GM23338 (cell line): ENCODE measurements at places on chromosomes 7 and 10. TPM values are rescaled to one million over a fixed set of nuclear protein-coding genes. Genes with fewer than 3 reads are reported as not detected.
A peak's percentile ranks its signal among the peaks of the same experiment; 100 is the strongest.

DNA sequence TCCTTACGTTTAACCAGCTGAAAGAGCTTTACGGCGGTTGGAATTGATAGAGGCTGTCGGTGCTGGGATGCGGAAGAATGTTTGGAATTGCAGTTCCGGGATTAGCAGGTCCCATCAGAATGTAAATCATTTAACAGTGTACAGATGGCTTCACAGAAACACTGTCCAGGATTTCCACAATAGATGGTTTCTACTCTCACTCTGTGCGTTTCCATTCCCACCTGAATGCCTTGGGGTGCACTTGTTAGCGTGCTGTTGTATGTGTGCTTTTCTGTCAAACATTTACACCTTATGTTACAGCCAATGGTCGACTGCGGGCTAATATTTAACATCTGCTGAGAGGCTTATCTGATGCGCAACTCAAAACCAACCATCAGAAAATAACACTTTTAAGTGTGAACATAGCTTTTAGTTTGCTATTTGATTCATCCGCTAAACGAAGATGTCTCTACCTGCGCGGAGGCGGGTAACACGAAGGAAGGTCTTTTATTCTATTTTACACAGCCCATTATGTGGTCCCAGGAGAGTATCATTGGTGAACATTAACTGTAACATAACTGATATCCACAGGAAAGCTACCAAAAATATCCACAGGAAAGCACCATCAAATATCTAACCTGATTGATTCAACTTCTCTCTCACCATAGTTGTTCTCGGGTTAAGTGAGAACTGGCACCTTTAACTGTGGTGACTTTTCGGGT lies 179.0 kb downstream of the PRPF18 start:
- H3K36me3 ChIP-seq: no peaks in the 10 kb centered on the region
- H3K27ac ChIP-seq: no peak overlapping the region
- DNase-seq: no peak
- H3K27me3 ChIP-seq: no peaks in the 10 kb centered on the region
- no peaks in the 10 kb centered on the region for H3K4me1 ChIP-seq

GRCh38 chr10:29392376-29393021 lies 103.6 kb downstream of the LYZL1 start:
- H3K4me1 ChIP-seq: no peaks in the 10 kb centered on the region; the same call in 1 of the 2 replicates
- no peak overlapping the region for H3K27ac ChIP-seq
- no peaks in the 10 kb centered on the region for H3K27me3 ChIP-seq
- no peak overlapping the region for H3K4me3 ChIP-seq

- H3K36me3 ChIP-seq: no peaks in the 10 kb centered on the region
- H3K4me3 ChIP-seq: peak overlapping the region; percentile 36; the same call in 1 of the 2 replicates
- no peaks in the 10 kb centered on the region; the same call in 1 of the 2 replicates for H3K4me1 ChIP-seq
- H3K27me3 ChIP-seq: no peaks in the 10 kb centered on the region
- peak overlapping the region; percentile 74; the same call in 1 of the 2 replicates for H3K27ac ChIP-seq
These were observed 743 bp upstream of the PITRM1 start for GRCh38 chr10:3173171-3173878.

DNA sequence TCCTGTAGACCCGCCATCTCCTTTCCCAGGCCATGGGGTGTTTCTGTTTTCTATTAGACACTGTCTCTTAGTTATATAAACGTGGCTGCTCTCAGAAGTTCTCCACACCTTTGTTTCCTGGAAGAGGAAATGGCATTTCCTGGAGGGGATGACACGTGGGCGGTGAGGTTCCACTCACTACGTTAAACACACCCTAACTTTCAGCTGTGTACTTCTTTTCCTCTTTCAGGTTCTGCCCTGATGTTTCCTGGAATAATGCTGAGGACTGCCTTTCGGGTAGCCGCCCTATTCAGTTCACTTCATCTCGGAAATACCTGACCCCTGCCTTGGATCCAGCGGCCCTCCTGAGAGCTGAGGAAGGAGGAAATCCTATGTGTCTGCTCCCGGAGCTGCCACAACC lies 3.4 kb upstream of the PRKCQ start:
- no peak overlapping the region for H3K4me3 ChIP-seq
- DNase-seq: no peak
- peaks cover 11% of the 10 kb centered on the region for H3K4me1 ChIP-seq
- H3K36me3 ChIP-seq: peaks cover 37% of the 10 kb centered on the region

- H3K36me3 ChIP-seq: no peaks in the 10 kb centered on the region
- H3K27ac ChIP-seq: no peak overlapping the region
- no peak overlapping the region for H3K4me3 ChIP-seq
- no peaks in the 10 kb centered on the region for H3K27me3 ChIP-seq
- H3K4me1 ChIP-seq: no peaks in the 10 kb centered on the region; the same call in 1 of the 2 replicates
These were observed 17.3 kb downstream of the CRTAC1 start for GRCh38 chr10:98013122-98013521.

DNA sequence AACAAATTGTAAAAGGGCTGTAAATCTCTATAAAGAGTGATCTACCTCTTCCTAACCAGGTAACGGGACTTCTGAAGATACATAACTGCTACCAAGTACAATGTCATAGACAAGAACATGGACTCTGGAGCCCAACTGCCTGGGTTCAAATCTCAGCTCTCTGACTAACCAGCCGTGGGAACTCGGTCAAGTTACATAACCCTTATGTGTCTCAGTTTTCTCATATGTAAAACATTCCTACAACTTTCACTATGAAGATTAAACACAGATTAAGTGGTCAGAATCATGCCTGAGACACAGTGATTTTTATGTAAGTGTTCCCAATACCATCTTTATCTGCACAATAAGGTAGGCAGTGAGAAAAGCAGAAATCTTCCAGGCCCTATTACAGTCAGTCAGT lies 52.6 kb downstream of the ITGB1 start:
- H3K27me3 ChIP-seq: no peaks in the 10 kb centered on the region
- H3K4me3 ChIP-seq: no peak overlapping the region
- H3K4me1 ChIP-seq: 0 out of 2 replicates have a peak, but pooled peaks cover 4% of the 10 kb centered on the region
- no peak for DNase-seq
- H3K27ac ChIP-seq: no peak overlapping the region

HABP2 gene
- total RNA-seq: not detected in 2 replicates

DNA sequence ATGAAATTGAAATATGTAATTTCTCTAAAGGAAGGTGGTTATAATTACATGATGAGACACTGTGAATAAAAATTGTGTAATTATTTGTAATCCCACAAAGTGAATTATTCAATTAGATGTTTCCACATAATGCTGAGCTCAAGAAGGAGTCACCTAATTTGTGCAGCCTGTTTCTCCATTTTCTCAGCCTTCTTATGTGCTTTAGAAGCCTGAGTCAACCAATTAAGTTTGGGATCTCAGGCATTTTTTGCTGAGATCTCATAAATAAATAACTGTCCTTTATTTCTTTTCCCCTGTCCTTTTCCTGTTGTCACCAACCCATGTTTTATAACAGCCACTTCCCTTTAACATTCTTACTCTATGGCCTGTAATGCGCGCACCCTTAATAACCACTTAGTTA lies 506.5 kb upstream of the SEMA3D start:
- H3K27me3 ChIP-seq: no peaks in the 10 kb centered on the region
- no peak overlapping the region for H3K27ac ChIP-seq
- H3K4me3 ChIP-seq: no peak overlapping the region

ACSM6 gene
- total RNA-seq: not detected in 2 replicates

ACBD7 gene
- 14.7 and 24.1 TPM in 2 replicates for total RNA-seq

DNA sequence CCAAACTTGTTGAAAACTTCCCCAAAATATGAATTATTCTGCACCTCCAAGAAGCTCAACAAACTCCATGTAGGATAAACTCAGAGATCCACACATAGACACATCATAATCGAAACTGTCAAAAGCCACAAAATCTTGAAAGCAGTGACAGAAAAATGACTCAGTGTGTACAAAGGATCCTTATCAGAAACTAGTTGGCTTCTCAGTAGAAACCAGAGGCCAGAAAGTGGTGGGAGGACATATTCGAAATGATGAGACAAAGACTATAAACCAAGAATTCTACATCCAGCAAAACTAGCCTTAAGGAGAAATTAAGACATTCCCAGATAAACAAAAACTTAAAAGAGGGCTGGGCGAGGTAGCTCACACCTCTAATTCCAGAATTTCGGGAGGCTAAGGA lies 38.5 kb downstream of the MCMBP start:
- DNase-seq: no peak
- H3K36me3 ChIP-seq: peaks cover 63% of the 10 kb centered on the region

GRCh38 chr10:103921750-103922195 lies 3.8 kb upstream of the STN1 start:
- H3K27ac ChIP-seq: no peak overlapping the region
- peak; percentile 62 for DNase-seq
- no peaks in the 10 kb centered on the region for H3K27me3 ChIP-seq

DNA sequence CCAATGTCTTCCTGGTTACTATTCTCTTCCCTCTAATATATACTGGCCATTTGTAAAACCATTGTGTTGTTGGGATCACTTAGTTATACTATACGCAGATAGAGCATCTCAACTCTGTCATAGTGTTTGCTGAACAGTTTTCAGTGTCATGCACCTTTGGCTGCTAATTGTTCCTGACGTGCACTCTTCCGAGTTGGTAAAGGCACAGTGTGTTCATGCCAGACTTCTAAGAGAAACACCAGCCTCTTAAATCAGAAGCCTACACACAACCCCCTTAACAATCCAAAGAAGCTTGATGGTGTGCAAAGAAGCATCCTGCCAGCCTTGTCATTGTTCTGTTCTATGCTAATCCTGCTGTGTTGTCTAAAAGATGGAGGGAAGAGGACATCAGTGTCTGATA lies 131.1 kb downstream of the MAPK8 start:
- H3K4me3 ChIP-seq: no peak overlapping the region
- H3K27me3 ChIP-seq: no peaks in the 10 kb centered on the region
- H3K27ac ChIP-seq: no peak overlapping the region
- no peak for DNase-seq
- H3K4me1 ChIP-seq: no peaks in the 10 kb centered on the region

ACTL6B gene
- total RNA-seq: 0.69 TPM in 1 of 2 replicates, not detected in the other

NACAD gene
- total RNA-seq: 9.9 and 11.2 TPM in 2 replicates

DNA sequence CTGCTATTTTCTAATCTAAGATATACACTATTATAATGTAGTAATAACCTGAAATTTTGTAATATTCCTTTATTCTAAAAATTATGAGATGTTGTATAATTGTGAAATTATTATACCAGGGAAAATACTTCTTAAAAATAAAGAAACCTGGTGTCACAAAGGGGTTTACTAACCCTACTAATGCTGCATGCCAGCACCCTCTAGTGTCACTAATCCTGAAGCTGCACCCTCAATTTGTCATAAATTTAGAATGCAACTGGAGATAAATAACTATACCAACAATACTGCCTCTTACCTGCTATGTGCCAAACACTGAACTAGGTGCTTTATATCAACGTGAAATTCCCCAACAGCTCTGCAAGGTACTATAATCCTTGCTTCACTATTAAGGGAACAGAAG lies 30.8 kb downstream of the TM9SF3 start:
- no peak overlapping the region for H3K4me3 ChIP-seq
- no peaks in the 10 kb centered on the region; the same call in 1 of the 2 replicates for H3K4me1 ChIP-seq
- peaks cover 4% of the 10 kb centered on the region; the same call in 1 of the 2 replicates for H3K36me3 ChIP-seq
- no peaks in the 10 kb centered on the region for H3K27me3 ChIP-seq

DNA sequence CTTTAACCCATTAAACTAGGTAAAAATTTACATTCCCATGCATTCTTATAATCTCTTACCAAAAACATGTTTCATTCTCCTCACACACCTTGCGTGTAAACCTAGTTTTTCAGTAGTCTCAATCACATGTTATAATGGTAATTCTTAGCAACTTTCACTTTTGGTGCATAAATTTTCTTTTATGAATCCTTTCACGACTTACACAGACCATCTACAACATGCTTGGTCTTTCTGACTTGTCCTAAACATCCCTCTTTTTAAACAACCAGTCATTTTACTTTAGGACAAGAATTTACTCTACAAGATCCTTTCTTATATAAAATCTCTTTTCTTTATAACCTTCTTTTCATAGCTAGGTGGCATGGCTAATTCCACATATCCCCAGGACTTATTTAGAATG lies 25.8 kb downstream of the FBXL13 start:
- no peak overlapping the region for H3K27ac ChIP-seq
- peak; percentile 79 for DNase-seq
- no peaks in the 10 kb centered on the region for H3K4me1 ChIP-seq
- H3K4me3 ChIP-seq: no peak overlapping the region

CYP2C19 gene
- 0.21 and 0.35 TPM in 2 replicates for total RNA-seq

DNA sequence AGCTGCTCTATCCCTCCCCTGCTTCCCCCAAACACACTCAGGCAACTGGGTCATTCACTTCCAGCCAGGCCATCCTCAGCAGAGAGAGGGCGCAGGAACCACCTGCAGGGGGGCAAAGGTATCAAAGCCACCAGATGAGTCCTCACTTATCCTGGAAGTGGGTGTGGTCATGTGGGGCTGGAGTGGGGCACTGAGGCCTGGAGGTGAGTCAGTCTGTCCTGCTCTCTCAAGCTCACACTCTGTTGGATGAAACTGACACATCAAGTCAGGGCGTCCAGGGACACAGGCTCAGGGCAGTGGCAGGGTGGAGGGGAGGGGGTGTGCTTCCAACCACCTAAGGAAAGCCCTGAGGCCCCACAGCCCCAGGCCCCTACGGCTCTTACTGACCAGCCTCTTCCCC lies 8.0 kb upstream of the ELFN1 start:
- no peak for DNase-seq
- peaks cover 52% of the 10 kb centered on the region for H3K27me3 ChIP-seq
- no peaks in the 10 kb centered on the region for H3K36me3 ChIP-seq
- no peak overlapping the region for H3K27ac ChIP-seq

- no peaks in the 10 kb centered on the region for H3K36me3 ChIP-seq
- no peak for DNase-seq
- H3K27me3 ChIP-seq: no peaks in the 10 kb centered on the region
These were observed 138.0 kb upstream of the YAE1 start for GRCh38 chr7:39428221-39428620.

DNA sequence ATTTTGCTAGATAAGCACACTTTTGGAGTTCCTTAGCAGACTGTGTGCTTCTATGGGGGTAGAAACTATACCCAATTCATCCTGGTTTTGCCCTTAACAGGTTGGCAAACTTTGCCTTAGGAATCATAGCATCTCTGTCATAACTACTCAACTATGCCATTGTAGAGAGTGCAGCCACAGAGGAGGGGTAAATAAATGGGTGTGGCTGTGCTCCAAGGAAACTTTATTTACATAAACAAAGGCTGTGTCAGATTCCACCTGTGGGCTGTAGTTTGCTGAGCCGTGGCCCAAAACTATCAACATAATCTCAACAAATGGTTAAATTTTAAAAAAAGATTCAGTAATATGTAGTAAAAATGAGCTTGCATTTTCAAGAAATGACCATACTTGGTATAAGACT lies 51.6 kb upstream of the LAMB1 start:
- no peaks in the 10 kb centered on the region for H3K36me3 ChIP-seq
- H3K4me1 ChIP-seq: no peaks in the 10 kb centered on the region
- H3K27ac ChIP-seq: no peak overlapping the region
- H3K27me3 ChIP-seq: no peaks in the 10 kb centered on the region
- no peak for DNase-seq
- no peak overlapping the region for H3K4me3 ChIP-seq

SFRP4 gene
- total RNA-seq: not detected in 2 replicates

GRCh38 chr10:29835055-29835454 lies 200.3 kb upstream of the SVIL start:
- no peaks in the 10 kb centered on the region for H3K36me3 ChIP-seq
- DNase-seq: no peak
- H3K27ac ChIP-seq: no peak overlapping the region
- no peaks in the 10 kb centered on the region for H3K27me3 ChIP-seq
- H3K4me3 ChIP-seq: no peak overlapping the region

GRCh38 chr7:28520074-28521015 lies 108.0 kb downstream of the CREB5 start:
- H3K27me3 ChIP-seq: no peaks in the 10 kb centered on the region
- no peaks in the 10 kb centered on the region for H3K36me3 ChIP-seq
- H3K4me3 ChIP-seq: no peak overlapping the region
- peaks cover 28% of the 10 kb centered on the region for H3K4me1 ChIP-seq
- H3K27ac ChIP-seq: 0 out of 2 replicates have a peak overlapping the region, but pooled peaks have one; percentile 6

MGAM2 gene
- 0.07 TPM in 1 of 2 replicates, not detected in the other for total RNA-seq

CHN2 gene
- 7.5 and 8.8 TPM in 2 replicates for total RNA-seq
